ENCODE measurements at places on chromosomes 16 and 17.

DNA sequence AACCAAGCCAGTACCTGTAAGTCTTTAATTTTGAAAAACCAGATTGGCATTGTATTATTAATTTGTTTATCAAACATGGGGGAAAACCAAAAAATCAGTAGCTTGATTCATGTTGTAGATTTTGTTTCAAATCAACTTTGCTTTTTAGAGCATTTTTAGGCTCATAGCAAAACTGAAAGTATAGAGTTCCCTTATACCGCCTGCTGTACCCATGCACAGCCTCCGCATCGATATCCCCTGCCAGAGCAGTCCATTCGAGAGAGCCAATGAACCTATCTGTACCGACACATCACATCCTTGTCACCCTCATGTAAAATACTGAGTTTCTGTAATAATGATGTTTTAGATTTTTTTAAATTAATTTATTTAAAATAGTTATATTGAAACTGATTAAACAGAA lies 16.2 kb upstream of the MRC2 start:
- no peak for DNase-seq

GRCh38 chr17:10126616-10127501 lies 71.5 kb downstream of the GAS7 start:
- no peak for DNase-seq

GRCh38 chr16:49542946-49543630 lies 169.5 kb downstream of the C16orf78 start:
- DNase-seq: no peak

GRCh38 chr16:68445458-68445857 lies 2.9 kb downstream of the SMPD3 start:
- no peak for DNase-seq

DNA sequence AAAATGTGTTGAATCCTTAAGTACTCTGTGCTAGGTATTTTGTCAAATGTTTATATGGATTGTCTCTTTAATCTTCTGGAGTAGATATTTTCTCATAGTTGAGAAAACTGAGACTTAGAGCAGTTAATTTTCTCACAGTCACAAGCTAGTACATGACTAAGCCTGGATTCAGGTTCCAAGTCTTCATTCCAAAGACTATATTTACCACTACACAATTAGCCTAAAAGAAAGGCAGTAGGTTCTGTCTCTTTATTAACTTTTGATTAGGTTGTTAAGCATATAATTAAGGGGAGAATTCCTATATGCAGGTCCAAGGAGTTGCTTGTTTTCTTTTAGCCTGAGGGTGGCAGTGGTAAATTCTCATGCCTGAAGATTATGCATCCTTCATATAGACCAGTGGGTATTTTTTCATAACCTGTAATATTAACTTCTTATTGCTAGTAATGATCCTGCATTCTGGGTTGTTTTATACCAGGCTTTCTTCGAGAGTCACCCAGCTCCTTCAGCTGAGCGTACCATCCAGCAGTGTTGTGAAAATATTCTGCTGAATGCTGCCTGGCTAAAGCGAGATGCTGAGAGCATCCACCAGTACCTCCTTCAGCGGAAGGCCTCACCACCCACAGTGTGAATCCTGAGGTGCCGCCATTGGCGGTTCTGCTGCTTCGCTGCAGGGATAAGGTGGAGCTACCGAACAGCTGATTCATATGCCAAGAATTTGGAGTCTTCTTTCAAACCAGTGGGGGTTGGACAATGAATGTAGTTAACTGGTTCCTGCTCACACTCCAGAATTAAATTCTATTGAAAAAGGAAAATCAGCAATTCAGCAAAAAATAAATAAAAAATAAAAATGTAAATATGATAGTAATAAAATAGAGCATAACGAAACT lies 28.2 kb upstream of the KPNB1 start:
- peak; percentile 84 for DNase-seq

Data from kidney epithelial cell (primary cell).